ENCODE measurements at places on chromosomes 1 and 21. TPM values are rescaled to one million over a fixed set of nuclear protein-coding genes. Genes with fewer than 3 reads are reported as not detected.

Gene CATSPERE
- total RNA-seq = 1.1 TPM

Gene SNRNP40
- 55.7 TPM for total RNA-seq

Gene DIO1
- not detected for total RNA-seq

Gene KCNJ10
- total RNA-seq = not detected

Gene SELL
- 0.82 TPM for total RNA-seq

Gene TACSTD2
- total RNA-seq = 0.10 TPM

Gene RPTN
- total RNA-seq = not detected

Gene ST6GALNAC5
- 0.87 TPM for total RNA-seq

Gene MATN1
- total RNA-seq = 1.7 TPM

Gene DCST2
- total RNA-seq = 2.8 TPM

Gene RHEX
- total RNA-seq = not detected

Gene NUDT4B
- not detected for total RNA-seq

Gene FMO5
- 1.6 TPM for total RNA-seq

Gene CAPZA1
- 137 TPM for total RNA-seq

Gene BTBD19
- total RNA-seq = 10.4 TPM

Gene KMO
- not detected for total RNA-seq

Gene PRRX1
- total RNA-seq = not detected

Gene BCAN
- total RNA-seq = 0.46 TPM

Gene C4BPA
- not detected for total RNA-seq

Gene WARS2
- 11.2 TPM for total RNA-seq

Gene HSF2BP
- 2.3 TPM for total RNA-seq

Gene RIPK4
- 9.6 TPM for total RNA-seq

Gene OR2T2
- total RNA-seq = not detected

Gene ALDH4A1
- total RNA-seq = 27.8 TPM

Gene ARHGEF19
- 14.0 TPM for total RNA-seq

Gene GBP2
- total RNA-seq = 0.36 TPM

Gene C1orf210
- total RNA-seq = not detected

Gene ITLN2
- total RNA-seq = 118 TPM

Gene RAB42
- total RNA-seq = not detected

Gene BNIPL
- 1.5 TPM for total RNA-seq

Gene FRRS1
- 4.1 TPM for total RNA-seq

Gene RGS16
- total RNA-seq = 11.8 TPM

Data from endothelial cell (in vitro differentiated cells).